Mucosa of descending colon (tissue), 3 donors: ENCODE measurements at places on chromosomes 16 and 17. TPM values are rescaled to one million over a fixed set of nuclear protein-coding genes. Genes with fewer than 3 reads are reported as not detected.

The LRRC37A3 gene
- 16.8 TPM for total RNA-seq

The MRPL27 gene
- total RNA-seq = 90.3 TPM

The PRKCA gene
- 77.7 TPM for total RNA-seq

DNA sequence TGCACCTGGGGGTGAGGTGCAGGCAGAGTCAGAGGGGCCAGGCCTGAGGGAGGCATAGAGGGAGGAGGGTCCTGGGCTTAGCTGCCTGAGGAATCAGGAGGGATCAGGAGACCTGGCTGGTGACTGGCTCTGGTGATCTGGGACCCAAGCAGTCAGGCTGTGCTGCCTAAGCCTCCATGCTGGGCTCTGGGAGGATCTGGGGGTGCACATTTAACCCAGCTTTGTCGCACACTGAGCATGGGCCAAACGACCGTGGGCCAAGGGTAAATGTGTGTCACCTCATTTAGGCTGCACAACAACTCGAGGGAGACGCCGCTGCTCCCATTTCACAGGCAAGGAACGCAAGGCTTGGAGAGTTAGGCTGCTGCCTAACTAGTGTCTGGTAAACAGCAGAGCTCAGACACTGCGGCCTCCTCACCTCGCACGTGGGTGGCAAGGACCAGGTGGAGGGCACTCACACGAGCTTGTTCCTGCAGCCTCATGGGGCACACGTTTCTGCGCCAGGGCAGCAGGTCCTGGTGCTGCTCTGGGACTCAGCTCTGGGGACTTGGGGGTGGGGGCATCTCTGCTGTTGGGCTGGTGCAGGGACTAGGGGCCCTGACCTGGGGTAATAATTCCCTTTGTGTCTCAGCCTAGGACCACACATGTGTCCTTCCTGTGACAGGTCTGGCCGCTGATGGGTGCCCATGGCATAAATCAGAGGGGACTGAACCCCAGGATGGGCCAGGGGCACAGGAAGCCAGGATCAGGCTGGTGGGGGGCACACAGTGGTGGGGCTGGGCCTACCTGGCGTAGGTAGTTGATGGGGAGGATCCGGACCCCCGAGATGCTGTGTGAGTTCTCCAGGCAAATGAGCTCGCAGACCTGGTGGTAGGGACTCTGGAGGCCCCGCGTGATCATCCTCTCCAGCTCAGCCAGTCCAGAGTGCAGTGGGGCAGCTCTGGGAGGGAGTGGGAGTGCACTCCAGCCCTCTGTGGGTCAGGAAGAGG lies 18.7 kb downstream of the TMEM235 start:
- DNase-seq = no peak

DNA sequence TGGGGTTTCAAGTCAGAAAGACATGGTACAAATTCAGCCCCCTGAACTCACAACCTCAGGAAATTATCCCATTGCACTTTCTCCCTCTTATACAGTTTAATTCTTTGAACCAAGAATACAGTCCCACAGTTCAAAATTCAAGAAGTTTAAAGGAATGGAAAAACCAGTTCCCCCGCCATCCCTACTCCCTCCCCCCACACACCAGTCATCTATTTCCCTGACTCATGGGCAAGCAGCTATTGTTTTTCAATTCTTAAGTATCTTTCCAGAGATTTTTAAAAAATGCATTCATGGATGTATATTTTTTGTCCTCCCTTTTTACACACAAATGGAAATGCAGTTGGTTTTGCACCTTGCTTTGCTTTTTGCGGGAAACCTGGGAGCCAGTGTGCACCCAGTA lies 7.3 kb downstream of the SYCE1L start:
- DNase-seq = no peak

GRCh38 chr17:76529224-76530094 lies 8.1 kb downstream of the CYGB start:
- peak; percentile 77 for DNase-seq

- DNase-seq = no peak
These were observed 2.3 kb downstream of the CCL1 start for GRCh38 chr17:34360601-34361270.

DNA sequence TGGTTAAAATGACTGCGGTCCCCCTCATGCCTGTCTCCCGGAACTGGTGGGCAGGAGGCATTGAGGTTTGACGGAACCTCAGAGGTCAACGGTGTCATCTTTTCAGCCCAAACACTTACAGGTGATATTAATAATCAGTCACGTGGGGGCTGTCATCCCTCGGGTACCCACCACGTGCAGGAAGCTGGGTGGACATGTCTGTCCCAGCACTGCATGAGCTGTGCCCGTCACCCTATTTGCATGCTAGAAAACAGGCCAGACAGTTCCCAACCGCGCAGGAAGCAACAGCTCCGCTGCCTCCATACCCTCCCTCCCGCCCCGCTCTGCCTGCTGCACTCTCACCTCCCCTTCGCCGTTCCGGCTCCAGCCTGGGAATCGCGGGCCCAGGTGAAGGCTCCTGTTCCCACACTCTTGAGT lies 1.4 kb downstream of the SYNGR3 start:
- DNase-seq = peak; percentile 59

DNA sequence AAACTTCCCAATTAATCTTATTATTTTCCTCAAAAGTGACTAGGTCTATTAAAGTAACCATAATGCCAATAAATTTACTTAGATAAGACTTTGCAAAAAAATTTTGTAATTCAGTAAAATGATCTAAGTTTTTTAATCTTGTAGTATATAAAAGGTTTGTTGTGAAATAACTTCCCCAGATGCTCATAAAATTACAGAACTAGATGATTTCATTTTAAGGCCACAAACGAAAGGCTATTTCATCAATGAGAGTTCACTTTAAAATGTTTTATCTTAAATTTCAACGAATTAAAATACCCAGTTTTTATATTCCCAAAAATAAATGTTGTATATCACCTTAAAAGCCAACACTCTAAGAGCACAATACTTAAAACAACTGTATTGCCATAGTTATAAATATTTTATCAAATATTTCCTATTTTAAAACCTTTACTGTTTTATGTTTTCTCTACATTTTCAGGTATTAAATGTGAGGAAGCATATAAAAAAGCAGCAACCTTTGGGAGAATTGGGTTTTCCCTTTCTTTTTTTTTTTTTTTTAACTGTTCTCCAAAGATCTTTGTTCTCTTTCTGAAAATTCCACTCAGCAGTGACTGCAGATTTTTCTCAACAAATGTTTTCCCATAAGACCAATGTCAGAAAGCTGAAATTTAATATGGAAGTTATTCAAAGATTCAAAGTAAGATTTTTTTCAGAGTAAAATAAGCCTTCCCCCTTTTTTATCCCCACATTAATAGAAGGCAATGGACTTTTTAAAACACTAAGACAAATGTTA lies 169.9 kb downstream of the CYB561 start:
- no peak for DNase-seq

- DNase-seq = peak; percentile 78
These were observed 42.8 kb upstream of the ZC3H18 start for GRCh38 chr16:88527186-88527936.

DNA sequence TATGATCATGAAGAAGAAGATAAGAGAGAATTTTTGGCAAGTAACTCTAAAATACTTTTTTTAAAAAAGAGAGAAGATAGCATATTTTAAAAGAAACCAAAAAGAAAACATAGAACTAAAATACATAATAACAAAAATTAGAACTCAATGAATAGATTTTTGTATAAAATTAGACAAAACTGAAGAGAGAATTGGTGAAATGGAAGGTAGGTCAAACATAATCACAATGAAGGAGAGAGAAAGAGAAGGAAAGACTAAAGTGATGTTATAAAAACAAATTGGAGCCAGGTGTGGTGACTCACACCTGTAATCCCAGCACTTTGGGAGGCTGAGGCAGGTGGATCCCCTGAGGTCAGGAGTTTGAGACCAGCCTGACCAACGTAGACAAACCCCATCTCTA lies 211.5 kb downstream of the AXIN2 start:
- no peak for DNase-seq

GRCh38 chr17:41785091-41785858 lies 1.2 kb downstream of the JUP start:
- DNase-seq = peak; percentile 49
